Urinary bladder (tissue), 4 donors: ENCODE measurements at places on chromosomes 7 and 10. TPM values are rescaled to one million over a fixed set of nuclear protein-coding genes. Genes with fewer than 3 reads are reported as not detected.

DNA sequence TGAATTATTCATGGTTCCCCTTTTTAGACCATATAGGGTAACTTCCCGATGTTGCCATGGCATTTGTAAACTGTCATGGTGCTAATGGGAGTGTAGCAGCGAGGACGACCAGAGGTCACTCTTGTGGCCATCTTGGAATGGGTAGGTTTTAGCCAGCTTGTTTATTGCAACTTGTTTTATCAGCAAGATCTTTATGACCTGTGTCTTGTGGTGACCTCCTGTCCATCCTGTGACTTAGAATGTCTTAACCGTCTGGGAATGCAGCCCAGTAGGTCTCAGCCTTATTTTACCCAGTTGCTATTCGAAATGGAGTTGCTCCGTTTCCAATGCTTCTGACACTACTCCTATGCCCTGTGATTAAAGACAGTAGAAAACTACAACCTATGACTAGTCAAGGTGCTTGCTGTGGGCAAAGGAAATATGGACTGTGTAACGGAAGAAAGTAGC is 18.8 kb upstream of the PAXIP1 start:
- DNase-seq: no peak

DNA sequence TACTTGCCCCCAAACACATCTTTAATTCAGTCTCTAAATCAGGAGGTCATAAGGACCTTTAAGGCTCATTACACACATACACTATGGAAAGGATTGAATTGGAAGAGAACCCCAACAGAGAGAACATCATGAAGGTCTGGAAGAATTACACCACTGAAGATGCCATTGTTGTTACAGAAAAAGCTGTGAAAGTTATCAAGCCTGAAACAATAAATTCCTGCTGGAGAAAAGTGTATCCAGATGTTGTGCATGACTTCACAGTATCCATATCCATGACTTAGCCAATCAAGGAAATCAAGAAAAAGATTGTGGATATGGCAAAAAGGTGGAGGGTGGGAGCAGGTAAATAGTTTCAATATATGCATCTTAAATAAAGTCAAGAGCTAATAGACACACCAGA is 13.7 kb downstream of the LIPA start:
- no peak for DNase-seq

DNA sequence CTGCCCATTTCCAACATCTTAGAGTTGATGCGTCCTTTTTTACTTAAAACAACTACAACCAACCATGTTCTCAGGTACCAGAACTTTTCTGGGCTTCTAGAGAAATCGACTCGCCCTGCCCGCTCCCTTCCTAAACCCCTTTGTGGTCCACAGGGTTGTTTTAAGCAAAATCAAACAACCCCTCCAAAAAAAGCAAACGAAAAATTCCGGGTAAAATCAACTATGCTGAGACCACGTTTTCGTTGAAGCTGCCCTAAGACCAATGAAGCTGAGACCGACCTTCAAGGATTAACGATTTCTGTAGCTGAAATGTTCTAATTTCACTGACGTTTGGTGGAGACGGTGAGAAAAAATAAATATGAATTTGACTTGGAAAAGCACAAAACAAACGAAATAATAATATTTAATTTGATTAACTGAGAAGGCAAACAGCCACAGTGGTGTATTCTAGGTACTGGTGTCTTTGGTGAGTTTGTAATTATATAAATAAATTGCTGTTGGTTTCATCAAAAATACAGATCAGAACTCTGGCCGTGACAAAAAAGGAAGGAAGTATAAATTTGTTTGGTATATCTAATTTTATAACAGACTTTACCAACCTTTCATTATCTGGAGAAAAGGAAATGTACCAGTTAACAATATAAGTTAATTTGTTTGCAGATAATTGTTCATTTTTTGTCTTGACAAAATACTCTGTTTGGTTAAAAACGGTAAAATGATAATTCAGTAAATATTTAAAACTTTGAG is 4.7 kb upstream of the IGF2BP3 start:
- no peak for DNase-seq

RBP4 gene
- total RNA-seq: 1.9 TPM

DNA sequence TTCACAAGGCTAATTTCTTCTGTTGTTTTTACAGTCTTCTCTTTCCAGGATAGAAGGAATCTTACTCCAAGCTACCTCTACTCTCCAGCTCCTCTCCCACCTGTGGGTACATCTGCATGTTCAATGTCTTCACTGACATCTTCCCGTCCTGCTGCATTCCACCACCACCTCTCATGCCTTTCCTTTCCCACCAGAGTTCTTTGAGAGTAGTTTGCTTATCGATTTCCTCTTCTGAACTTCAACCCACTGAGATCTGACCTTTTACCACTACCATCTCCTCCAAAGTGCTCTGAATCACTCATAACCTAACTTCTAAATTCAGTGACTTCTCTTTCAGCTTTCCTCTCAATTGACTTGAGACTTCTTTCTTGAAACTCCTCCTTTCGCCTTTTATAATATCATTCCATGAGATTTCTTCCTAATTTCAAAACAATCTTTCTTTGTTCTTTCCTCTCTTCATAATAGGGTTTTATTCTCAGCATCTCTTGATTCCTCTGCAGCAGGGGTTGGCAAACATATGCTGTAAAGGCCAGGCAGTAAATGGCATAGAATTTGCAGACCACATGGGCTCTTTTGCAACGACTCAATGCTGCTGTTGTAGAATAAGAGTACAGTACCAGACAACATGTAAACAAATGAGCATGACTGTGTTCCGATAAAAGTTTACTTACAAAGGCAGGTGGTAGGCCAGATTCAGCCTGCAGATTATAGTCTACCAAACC is 22.1 kb downstream of the ACSL5 start:
- DNase-seq: no peak

GRCh38 chr10:95840121-95840520 is 67.7 kb upstream of the CC2D2B start:
- no peak for DNase-seq

DNA sequence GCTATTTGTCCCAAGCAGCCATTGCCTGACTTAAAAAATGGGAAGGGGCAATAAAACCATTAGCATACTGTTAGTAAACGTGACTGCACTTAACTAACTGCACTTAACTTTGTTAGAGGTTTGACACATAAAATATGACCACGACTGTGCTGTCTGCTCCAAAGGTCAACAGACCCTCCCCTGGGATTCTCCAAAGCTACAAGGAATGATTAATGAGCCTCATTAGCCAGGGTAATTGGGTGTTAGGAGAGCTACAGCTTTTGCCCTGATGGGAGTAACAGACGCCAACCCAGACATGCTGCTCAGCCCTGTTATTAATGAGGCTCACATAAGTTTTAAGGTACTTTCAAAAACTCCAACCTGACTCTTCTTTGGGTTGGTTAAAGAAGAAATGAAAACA is 129.4 kb upstream of the PLPP4 start:
- DNase-seq: no peak

LAMB1 gene
- total RNA-seq: 323 TPM

GRCh38 chr10:14405076-14406065 is 74.6 kb upstream of the FRMD4A start:
- DNase-seq: no peak

ZNF853 gene
- 6.6 TPM for total RNA-seq

GRCh38 chr10:108082596-108082995 is 918.1 kb upstream of the SORCS1 start:
- DNase-seq: no peak

GALNT17 gene
- 27.0 TPM for total RNA-seq

VPS37D gene
- total RNA-seq: 3.2 TPM

PRF1 gene
- total RNA-seq: 0.90 TPM

LRRC4 gene
- 3.2 TPM for total RNA-seq

CFAP70 gene
- total RNA-seq: 2.2 TPM

- DNase-seq: peak; percentile 7
These were observed 26.5 kb upstream of the CCDC126 start for GRCh38 chr7:23570592-23571200.

- DNase-seq: no peak
These were observed 16.0 kb upstream of the LRRC61 start for GRCh38 chr7:150307129-150307528.

TAS2R5 gene
- 6.5 TPM for total RNA-seq

- DNase-seq: no peak
These were observed 234.2 kb downstream of the WDR11 start for GRCh38 chr10:121085367-121085766.

DNA sequence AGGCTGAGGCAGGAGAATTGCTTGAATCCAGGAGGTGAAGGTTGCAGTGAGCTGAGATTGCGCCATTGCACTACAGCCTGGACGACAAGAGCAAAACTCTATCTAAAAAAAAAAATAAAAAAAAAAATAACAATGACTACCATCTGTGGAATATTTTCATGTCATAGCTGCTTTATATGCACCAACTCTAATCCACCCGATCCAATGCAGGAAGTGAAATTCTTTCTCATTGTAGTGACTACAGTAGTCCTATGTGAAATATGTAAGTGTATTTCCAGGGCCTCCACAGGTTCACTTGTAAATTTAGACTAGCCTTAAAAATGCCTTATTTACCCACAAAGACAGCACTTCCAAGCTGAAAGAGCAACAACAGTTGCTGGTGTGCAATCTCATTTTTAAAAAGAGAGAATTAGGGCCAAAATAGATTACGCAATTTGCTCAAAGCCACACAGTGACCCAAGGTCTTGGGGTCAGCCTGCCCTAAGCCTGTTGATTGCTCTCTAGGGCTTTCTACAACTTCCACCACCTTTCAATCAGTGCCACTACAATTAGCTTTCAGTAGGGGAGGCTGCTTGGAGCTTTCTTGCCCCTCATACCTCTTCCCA is 25.8 kb upstream of the EGFR start:
- no peak for DNase-seq

- no peak for DNase-seq
These were observed 5.1 kb downstream of the SYNPO2L start for GRCh38 chr10:73650537-73651331.

GRCh38 chr10:95425592-95426465 is 135.0 kb upstream of the PDLIM1 start:
- no peak for DNase-seq

DNA sequence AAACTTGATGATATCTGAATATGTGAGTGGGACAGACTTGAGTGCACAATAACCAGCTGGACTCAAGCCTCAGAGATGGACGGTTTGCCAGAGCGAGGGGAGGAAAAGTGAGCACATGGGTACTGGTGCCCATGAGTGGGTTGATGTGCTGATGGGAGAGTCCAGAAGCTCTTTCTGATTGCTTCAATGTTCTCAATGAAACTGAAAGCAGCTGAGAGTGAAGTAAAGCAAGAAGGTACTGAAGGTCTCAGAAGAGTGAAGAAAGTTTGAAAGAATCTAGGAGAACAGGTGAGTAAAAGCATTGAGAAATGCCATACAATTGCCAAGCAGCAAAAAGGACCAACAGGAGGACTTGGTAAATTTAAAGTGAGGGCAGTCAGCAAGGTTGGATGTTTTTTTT is 28.6 kb downstream of the CTTNBP2 start:
- DNase-seq: no peak

- no peak for DNase-seq
These were observed 369 bp upstream of the SCIN start for GRCh38 chr7:12570168-12570533.

H2BK1 gene
- not detected for total RNA-seq

PDZD7 gene
- 0.21 TPM for total RNA-seq

DNA sequence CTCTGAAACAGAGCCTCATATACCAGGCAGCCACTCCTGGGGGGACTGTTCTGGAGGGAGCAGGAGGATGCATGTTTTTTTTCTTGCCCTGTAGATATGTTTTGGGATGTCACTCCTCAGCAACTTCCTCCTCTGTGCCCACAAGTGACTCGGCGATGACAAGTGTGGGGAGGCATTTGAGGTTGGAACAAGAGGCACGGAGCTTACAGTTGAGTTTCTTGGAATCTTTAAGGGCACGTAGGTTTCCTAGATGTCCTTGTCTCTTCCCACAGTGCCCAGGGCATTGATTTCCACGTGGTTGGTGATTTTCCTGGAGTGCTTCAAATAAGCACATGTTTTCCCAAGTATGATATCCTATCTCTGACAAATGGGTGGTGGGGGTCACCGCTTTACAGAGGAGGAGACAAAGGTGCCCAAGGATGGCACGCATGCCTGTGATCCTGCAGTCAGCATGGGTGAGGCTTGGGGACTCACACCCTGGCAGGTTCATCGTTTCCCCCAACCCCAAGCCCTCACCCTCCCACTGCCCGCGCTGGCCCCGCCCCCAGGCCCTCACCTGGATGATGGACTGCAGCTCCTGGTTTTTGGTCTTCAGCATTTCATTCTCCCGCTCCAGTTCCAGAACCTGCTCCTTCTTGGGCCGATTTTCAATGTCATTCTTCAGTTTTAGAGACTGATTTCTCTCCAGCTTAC is 95.2 kb upstream of the GNA12 start:
- no peak for DNase-seq

GRCh38 chr7:80002865-80003264 is 131.8 kb upstream of the GNAI1 start:
- no peak for DNase-seq

AUTS2 gene
- total RNA-seq: 87.7 TPM

DNA sequence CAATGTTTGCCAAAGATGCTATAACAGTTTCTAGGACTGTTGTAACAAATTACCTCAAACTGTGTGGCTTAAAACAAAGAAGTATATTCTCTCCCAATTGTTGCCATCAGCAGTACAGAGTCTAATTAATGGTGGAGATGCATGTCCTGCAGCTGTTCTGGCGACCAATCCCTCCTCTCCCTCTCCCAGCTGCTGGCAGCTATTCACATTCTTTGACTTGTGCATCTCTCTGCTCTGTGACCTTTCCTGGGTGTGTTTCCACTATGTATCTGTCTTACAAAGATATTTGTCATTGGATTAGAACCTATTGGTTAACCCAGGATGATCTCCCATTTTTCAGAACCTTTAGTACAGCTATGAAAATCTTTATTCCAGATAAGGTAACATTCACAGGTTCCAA is 561.7 kb upstream of the POM121L12 start:
- no peak for DNase-seq

DNA sequence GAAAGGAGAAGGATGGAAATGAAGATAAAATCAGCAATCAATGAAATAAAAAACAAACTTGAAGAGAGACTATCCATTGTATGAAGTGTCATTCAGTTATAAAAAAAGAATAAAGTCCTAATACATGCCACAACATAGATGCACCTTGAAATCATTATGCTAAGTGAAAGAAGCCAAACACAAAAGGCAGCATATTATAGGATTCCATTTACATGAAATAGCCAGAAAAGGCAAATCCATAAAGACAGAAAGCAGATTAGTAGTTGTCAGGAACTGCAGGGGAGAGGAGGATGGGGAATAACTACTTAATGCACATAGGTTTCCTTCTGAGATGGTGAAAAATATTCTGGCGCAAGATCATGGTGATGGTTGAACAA is 6.6 kb upstream of the PON1 start:
- no peak for DNase-seq

DNA sequence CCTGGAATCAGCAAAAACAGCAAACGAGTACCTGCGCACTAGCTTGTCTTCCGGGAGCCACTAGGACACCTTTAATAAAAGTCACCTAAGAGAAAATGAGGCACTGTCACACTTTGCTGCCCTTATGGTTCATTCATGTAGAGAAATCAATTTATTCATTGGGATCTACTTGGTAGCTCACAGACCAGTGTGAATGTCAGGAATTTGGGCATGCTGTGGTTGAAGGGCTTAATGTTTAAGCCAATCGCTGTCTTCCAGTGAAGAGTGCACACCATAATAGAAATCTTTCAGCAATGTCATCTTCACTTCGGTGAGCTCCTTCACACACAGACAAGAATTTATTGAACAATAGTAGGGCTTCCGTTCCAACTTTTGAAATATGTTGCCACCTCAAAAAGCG is 65.1 kb downstream of the MARCHF5 start:
- no peak for DNase-seq

VWC2 gene
- total RNA-seq: 0.11 TPM

SPDYE11 gene
- not detected for total RNA-seq
